ENCODE measurements at places on chromosomes 3 and 15.

GRCh38 chr15:78537266-78537905, 2.9 kb upstream of the PSMA4 start:
- no peak for DNase-seq

GRCh38 chr3:16449369-16449768, 64.1 kb downstream of the RFTN1 start:
- no peak for DNase-seq

- DNase-seq = no peak
These were observed 515.4 kb downstream of the DIPK2A start for GRCh38 chr3:144487011-144487410.

- DNase-seq = no peak
These were observed 9.2 kb downstream of the POC1A start for GRCh38 chr3:52144796-52145735.

DNA sequence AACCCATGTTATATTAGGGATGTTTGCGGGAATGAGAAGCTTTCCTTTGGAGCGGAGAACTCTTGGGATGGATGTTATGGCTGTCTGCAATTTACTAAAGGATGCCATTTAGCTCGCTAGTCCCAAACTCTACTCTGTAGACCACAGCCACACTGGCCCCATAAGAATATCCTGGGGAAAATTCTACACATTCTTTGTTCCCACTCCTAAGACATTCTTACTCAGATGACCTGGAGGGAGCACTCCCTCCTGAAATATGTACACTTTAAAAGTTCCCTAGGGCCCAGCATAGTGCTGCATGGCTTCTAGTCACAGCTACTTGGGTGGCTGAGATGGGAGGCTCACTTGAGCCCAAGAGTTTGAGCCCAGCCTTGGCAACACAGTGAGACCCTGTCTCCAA, 288.7 kb upstream of the RORA start:
- DNase-seq = no peak

GRCh38 chr3:143103652-143104051, 15.9 kb upstream of the CHST2 start:
- DNase-seq = no peak

DNA sequence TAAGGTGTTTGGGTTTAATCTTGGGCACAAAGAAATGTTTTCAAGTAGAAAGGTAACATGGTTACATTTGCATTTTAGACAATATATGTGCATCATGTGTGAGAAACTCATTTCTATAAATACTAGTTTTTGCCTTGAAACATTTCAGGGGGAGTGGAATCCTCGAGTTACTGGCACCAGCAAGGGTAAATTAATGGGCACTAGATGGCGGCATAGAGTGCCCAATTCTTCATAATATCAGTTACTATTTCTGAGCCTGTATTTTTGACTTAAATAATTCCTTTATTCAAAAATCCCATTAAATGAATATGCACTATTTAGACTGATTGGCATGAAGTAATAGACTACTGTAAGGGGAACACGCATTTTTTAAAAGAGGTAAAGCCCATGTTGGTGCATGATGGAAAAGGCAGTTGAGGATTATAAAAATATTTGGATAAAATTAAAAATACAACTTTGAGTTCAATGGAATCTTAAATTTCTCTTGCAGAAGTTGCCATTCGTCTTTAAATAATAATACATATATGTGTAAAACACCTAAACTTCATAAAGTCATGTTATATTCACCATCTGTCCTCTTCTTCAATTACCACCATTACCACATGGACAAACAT, 106.3 kb downstream of the ZBTB20 start:
- peak; percentile 30 for DNase-seq

DNA sequence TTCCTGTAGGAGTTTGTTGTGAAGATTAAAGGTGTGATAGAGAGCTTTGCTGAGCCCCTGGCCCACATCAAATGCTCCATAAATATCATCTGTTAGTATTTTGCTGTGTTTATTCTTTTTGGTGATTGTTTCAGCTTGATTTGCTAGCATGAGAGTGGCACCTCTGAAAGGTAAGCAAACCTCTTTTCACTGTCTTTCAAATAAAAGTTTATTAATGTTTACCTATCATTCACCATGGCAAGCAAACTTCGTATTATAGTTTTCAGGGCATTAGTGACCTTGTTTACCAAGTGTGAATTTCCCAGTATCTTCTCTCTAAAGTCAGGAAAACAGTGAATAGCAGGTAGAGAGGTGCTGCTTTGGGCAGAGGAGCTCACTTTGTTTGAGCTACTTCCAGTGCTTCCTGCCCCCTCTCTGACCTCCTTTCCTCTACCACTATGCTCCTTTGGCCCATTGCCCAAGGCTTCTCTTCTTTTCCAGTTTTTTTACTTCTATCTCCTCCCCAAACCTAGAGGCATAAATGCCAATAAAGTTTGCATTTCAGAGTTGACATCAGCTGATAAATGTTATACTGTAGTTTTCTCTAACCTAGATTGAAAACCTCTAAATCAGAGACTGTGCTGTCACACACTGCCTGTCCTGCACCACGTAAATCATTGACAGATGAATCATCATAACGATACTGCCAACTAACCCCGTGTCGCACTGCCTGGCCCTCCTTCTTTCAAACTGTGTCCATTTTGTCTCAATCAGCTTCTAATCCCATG, 569.0 kb downstream of the TUSC7 start:
- DNase-seq = no peak

GRCh38 chr3:43709022-43709421, 18.3 kb downstream of the ABHD5 start:
- DNase-seq = no peak

DNA sequence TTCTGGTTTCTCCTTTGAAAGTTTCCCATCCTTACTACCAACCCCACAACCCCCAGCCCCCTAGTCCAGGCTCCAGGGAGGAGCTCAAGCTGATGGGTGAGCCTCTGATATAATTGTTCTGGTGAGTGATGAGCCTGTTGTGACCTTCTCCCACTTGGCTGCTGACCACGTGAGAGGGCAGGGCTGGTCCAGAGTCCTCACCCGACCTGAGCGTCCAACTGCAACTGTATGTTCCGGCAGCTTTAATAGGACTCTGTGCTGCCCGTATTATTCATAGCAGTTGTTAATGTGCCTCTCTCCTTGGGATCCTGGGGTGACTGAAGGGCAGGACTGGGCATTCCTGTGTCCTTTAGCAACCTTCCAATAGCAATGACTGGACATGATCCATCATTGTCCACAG, 56.2 kb downstream of the B3GNT5 start:
- no peak for DNase-seq

GRCh38 chr15:68578980-68579935, at the start of gene CORO2B:
CORO2B (plus strand) TSS chr15:68578993; CDS start chr15:68579263, 270 bp downstream.
- DNase-seq = peak; percentile 43

- no peak for DNase-seq
These were observed 5.5 kb downstream of the CHSY1 start for GRCh38 chr15:101246391-101246790.

GRCh38 chr15:92005154-92005553, 151.6 kb downstream of the SLCO3A1 start:
- no peak for DNase-seq

GRCh38 chr3:38165722-38166387, 518 bp downstream of the OXSR1 start:
- DNase-seq = peak; percentile 28

DNA sequence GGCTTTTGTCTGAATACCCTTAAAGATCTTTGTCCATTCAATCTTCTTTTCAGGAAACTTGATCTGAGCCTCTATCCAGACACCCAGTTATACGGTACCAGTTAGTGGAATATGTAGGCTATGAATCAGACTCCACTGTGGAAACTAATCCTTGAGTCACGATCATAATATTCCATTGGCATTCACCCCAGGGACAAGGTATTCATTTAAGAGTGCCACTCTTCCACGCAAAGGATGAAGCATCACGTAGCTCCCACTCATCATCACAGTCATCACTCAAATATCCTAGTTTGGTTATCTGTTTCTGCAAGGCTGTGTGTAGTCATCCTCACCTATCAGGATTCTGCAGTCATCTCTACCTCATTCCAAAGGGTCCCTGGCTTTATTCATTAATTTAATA, 85.6 kb downstream of the NEDD4 start:
- no peak for DNase-seq

GRCh38 chr3:15345066-15345607, 12.8 kb upstream of the SH3BP5 start:
- DNase-seq = no peak

- no peak for DNase-seq
These were observed 235.7 kb upstream of the KCNMB2 start for GRCh38 chr3:178300441-178300959.

GRCh38 chr15:100033140-100033857, 300.1 kb upstream of the LYSMD4 start:
- no peak for DNase-seq

GRCh38 chr3:33019981-33020380, 68.5 kb downstream of the CCR4 start:
- no peak for DNase-seq

DNA sequence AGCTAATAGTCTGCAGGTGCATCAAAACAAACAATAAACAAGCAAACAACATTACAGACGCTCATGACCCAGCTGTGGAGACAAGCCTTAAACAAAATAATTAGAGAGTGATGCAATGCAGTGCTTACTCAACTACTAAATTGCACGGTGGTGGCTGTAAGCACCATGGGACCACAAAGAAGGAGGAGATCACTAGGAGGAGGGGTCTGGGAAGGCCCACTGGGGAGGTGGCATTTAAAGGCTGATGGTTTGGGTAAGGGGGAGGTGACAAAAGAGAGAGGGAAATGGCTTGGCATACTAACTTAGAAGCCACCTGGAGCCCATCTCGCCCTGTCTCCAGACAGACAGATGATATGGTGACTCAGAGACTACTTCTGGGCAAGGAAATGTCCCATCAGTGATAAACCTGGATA, 516.7 kb downstream of the FOXP1 start:
- no peak for DNase-seq

GRCh38 chr3:61981060-61981459, 392.3 kb downstream of the FEZF2 start:
- DNase-seq = no peak

GRCh38 chr3:107524326-107524840, 1.6 kb downstream of the BBX start:
- DNase-seq = peak; percentile 27

- no peak for DNase-seq
These were observed 85.5 kb downstream of the NCEH1 start for GRCh38 chr3:172625404-172625803.

DNA sequence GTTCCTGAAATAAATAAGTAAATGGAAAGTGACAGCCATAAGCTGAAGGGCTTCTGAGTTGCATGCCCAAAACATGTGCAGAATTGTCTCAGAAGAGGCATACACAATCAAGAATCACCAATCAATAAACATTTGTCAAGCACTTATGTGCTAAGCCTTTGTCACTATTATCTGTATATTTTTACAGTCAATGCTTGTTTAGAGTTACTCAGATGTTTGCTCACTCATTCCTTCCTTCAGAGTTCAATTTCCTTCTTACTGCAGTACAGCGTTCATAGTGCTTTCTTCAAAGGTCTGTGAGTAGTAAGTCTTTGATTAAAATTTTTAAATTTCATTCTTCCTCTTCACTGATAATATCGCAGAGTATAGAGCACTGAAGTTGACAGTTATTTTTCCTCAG, 17.2 kb downstream of the FOXL2NB start:
- no peak for DNase-seq

DNA sequence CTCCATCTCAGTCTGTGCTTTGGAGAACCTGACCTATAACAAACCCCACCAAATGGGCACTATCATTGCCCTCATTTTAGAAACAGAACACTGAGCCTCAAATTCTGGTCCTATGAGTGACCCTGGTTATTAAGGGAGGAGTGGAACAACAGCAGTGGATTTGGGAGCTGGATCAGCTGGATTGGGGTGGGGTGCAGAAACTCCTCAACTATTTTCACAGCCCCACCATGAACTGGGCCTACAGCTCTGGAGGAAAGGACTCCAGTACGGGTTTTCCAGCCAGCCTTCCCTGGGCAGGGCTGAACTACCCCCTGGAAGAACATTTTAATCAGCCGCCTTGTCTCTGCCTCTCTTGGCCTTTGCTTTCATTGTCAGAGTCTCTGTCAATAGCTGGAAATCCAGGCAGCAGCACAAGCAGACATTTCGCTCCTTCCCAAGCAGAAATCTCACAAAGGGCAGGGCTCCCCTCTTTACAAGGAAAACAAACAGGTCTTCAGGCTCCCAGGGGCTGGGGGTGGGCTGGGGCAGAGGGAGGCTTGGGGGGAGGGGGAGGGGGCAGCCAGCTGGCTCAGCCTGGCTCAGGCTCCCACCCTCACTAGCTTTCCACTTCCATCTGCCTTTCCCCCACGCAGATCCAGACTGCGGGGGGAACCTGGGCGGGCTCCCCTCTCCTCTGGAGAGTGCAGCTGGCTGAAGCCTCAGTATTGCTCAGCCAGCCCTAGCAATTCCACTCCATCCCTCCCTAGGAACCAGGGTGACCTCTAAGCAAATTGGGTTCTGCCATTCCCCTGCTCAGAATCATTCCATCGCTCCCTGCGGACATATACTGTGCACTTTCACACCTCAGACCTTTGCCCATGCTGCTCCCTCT, 13.7 kb upstream of the TLE3 start:
- no peak for DNase-seq

GRCh38 chr15:32723171-32723948, 5.6 kb downstream of the GREM1 start:
- peak; percentile 65 for DNase-seq

DNA sequence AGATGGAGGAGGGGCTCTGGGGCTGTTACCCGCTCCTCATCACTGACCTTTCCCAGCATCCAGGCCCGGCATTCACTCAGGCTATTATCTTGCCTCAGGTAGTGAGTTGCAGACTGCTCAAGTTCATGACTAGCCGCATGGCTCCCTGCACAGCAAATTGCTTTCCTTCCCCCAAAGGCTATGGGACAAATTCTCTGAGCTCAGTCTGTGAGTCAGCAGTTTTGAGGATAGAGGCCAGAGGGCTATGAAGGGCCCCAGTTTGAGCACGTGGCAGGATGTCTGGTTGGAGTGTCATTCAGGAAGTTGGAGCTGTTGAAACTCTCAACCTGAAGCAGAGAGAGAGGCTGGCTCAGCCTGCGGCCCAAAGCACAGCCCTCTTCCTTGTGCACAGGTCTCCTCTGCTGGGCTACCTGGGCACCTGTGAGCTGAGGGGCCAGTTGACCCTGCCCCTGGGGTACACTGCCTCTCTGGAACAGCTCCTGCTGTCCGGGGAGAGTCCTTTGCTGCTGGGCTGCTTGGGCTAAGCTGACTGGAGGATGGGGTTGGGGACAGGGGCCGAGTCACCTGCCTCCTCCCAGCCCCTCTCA, 7.9 kb downstream of the FAH start:
- DNase-seq = peak; percentile 42

- DNase-seq = peak; percentile 37
These were observed 67.2 kb upstream of the TP63 start for GRCh38 chr3:189563853-189564563.

DNA sequence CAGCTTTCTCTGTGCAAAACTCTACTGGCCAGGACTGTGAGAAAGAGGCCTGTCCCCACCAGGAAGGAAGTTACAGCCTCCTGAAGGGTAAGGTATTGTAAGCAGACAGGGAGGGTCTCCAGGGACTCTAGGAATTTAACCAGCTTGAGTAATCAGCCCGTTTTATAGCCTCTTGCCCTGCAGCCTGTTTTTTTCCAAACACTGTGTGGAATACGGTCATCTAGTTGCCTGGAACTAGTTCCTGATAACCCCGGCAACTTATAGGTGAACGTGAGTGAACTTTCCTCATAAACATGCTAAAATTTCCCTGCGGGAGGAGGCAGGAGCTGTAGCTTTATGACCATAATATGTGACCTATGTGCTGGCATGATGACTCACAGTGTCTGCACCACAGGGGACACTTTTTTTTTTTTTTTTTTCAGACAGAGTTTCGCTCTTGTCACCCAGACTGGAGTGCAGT, 60.1 kb upstream of the DAZL start:
- no peak for DNase-seq

All from GM13977 (cell line).